ENCODE measurements at places on chromosomes 13 and 19.

GRCh38 chr13:36101157-36101556 lies 30.0 kb downstream of the DCLK1 start:
- DNase-seq = no peak

DNA sequence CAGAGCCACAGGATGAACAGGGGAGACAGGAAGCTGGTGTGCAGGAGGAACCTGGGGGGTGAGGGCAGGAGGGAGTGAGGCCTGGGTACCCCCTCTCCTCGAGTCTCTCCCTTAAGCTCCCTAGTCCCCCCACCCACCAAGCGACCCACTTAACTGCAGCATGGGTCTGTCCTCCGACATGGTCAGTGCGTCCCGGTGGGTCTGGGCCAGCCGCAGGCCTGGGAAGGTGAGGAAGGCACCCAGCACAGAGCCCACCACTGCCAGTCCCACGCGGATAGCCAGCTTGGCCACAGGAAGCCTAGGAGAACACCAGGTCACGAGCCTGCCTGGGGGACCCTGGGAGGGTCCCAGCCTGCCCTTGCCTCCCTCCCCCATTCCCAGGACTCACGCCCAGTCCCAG lies 16.9 kb downstream of the TMEM161A start:
- DNase-seq = no peak

GRCh38 chr13:83184150-83184475 lies 698.2 kb downstream of the SLITRK1 start:
- no peak for DNase-seq

DNA sequence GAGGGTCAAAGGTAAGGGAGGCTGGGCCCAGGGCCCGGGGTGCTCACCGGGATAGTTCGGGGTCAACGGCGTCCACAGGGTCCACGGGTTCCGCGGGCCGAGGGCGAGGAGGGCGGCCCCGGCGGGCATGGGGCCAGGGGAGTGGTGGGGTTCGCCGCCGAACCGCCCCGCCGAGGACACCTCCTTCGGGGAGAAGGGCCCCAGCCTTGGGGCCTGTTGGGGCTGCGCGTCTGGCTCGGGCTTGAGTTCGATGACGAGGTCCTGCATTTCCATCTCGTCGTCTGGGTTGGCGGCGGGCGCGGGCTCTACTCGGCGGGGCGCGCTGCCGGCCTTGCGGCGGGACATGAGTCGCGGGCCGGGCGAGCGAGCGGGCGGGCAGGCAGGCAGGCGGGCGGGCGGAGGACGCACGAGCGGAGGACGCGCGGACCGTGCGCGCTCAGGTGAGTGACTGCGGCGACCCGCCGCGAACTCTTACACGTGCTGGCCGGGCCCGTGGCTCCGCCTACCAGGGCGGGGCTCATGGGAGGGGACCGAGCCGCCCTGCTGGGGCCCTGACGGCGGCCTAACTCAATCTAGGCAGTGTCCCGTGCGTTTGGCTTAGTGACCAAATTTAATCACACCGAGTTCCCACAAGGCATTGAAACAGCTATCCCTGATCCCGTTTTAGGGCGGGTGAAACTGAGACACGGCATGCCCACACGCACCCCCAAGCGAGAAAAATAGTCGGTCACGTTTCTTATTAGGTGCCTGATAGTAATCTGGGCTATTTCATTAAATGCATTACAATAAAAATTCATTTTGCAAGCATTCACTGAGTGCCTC lies at the start of gene ZNF296:
Gene ZNF296, minus strand, starts transcription at position 450 of the 822 bp plus-strand sequence. Its CDS starts 105 bp downstream, at position 345.
- peak; percentile 83 for DNase-seq

DNA sequence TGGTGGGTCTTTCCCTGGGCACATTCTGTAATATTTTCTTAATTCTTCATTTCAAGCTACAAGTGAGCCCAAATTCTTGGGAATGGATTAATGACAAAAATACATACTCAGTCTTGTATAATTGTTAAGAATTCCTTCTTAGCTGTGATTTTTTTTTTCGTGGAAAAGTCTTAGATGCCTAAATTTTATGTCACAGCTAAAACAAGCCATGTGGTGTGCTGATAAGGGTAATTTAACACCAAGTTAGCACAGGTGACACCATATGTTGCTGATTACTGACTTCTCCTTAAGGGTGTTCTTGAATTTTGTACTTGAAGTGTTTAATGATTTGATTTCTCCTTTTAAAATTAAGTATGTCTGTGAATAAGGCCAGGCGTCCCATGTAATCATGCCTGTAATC lies 29.3 kb downstream of the WDFY2 start:
- DNase-seq = no peak

- DNase-seq = no peak
These were observed 329.8 kb upstream of the MIR17HG start for GRCh38 chr13:91017669-91018053.

DNA sequence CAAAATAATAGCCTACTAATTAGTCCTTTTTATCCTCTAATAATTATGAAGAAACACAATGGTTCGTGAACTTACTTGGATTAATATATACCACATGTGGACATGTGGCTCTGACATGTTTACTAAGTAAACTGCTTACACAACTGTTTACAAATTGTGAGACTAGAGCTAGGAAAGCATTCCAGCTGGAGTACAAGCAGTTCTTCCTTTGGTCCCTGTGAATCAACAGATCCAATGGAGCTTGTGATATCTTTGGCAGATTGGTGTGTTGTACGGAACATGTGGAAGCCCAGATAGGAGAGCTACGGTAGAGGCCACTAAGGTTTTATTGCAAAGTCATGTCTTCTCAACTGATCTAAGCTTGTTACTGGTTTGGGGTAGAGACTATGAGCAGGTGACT lies 145.5 kb upstream of the SPRY2 start:
- DNase-seq = no peak

- no peak for DNase-seq
These were observed 92.0 kb downstream of the CAB39L start for GRCh38 chr13:49351871-49352270.

DNA sequence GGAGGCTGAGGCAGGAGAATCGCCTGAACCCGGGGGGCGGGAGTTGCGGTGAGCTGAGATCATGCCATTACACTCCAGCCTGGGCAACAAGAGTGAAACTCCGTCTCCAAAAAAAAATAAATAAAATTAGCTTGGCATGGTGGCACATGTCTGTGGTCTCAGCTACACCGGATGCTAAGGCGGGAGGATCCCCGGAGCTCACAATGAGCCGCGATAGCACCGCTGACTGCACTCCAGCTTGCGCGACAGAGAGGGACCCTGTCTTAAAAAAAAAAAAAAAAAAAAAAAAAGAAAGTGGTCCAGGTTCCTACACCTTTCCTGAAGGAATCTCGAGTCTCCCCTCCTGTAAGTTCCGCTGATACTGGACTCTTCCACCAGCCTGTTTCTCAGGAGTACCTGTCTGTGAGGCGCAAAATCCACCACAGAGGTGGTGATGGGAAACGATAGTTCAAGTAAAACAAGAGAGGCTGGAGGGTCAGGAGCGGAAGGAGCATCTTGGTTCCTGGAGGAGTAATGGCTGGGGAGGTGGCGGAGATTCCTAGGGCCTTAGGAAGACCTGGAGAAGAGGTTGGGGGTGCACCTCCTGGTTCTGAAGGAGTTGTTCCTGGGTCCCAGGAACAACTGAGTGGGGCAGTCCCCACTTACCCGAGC lies 471 bp downstream of the FUT1 start:
- no peak for DNase-seq

DNA sequence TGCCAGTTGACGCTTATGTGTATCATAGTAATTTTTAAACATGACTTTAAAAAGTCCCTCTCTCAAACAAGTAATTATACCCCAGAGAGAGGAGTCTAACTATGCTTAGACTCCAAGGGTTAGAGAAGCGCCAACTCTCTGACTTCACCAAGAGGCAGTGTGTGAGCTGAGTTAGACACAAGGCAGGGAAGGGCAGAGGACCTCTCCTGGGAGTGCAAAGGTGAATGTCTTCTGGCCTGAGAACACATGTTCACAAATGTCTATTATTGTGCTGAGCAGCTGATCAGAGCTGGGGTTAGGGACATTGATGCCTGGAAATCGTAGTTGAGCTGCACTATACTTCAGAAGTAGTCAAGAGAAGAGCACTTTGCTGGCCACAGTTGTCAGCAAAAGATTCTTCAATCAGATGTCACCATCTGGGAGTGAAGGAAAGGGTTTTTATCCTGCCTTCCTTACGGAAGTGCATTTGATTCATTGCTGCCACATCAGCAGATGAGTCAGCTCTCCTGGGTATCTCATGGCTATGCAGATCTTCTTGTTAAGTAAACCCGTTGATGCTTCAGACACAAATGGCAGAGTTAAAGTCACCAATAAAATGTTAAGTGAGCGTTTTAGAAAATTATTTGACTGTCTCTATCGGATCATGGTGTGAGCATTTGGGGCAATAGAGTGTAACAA lies 283.2 kb upstream of the ARGLU1 start:
- no peak for DNase-seq

GRCh38 chr19:3133793-3134116 lies 2.1 kb upstream of the GNA15 start:
- DNase-seq = no peak

DNA sequence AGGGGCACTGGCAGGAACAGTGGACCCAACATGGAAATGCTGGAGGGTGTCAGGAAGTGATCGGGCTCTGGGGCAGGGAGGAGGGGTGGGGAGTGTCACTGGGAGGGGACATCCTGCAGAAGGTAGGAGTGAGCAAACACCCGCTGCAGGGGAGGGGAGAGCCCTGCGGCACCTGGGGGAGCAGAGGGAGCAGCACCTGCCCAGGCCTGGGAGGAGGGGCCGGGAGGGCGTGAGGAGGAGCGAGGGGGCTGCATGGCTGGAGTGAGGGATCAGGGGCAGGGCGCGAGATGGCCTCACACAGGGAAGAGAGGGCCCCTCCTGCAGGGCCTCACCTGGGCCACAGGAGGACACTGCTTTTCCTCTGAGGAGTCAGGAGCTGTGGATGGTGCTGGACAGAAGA lies 4.1 kb downstream of the KLK2 start:
- DNase-seq = no peak

- DNase-seq = no peak
These were observed 138.7 kb downstream of the SIPA1L3 start for GRCh38 chr19:38045554-38046253.

DNA sequence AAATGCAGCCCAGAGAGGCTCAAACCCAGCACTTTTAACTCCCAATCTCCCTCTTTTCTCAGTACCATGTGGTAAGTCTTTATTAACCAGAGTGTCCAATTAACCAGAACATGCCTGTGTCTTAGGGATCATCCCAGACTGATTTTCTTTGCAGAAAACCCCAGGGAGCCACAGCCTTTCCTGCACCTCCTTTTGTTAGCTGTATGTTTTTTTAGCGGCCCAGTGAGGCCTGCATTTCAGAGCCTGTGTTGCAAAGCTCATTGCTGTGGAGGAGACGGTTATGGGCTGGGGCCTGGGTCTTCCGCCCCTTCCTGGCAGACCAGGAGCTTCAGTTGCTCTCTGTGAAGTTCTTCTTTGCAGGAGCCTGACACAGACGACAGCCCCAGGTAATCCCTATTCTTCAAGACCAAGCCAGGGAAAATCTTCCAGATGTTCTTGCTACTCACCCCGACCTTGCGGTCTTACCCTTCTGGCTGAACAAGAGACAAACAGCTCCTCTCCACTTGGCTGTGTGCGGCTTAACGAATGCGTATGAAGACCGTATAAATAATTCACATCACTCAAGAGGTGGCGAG lies 70.7 kb upstream of the TSHZ3 start:
- no peak for DNase-seq

- no peak for DNase-seq
These were observed 114.7 kb upstream of the MCF2L start for GRCh38 chr13:112854321-112854720.

DNA sequence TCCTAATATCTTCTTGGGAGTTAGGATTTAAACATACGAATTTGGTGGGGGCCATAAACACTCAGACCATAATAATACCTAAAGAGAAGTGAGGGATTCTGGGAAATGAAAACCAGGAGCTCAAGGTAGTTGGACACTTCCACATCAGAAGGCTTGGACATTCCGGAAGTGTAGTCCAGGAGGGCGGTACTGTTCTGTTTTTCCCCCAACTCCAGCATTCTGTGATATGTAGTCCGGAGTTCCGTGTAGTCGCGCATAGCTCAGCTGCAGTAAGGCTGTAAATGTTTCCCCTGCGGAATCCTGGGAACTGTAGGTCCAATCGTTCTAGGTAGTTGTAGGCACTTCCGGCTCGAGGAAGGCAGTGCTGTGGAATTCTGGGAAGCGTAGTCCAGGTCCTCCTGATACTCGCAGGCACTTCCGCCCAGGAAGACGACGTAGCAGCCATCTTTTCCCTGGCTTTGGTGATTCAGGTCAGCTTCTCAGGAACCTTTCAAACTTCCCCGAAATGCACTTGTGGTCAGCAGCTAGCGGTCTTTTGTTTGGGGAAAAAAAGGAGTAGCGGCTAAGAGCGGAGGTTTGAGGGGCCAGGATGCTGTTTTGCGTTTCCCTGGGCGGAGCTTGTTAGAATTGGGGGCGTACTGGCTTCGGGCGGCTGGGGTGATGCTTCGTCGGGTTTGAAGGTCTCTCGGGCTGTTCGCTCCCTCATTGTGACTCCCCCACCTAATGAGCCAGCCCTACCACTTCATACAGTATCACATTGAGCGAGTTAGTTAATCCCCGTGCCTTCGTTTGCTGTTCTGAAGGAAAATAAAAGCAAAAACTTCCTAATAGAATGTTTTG lies at the start of gene ZNF226:
Gene ZNF226, plus strand, starts transcription at position 428 of the 840 bp plus-strand sequence. CDS start 4,981 bp downstream, outside the sequence.
- peak; percentile 89 for DNase-seq

All from HEK293T (cell line).